ENCODE measurements at places on chromosomes 16 and 17. TPM values are rescaled to one million over a fixed set of nuclear protein-coding genes. Genes with fewer than 3 reads are reported as not detected.

EVI2A gene
- total RNA-seq: 252 TPM

SULT1A2 gene
- total RNA-seq: 0.66 TPM

FSCN2 gene
- total RNA-seq: 0.47 TPM

SLFN14 gene
- total RNA-seq: 0.19 TPM

DHRS7C gene
- 0.24 TPM for total RNA-seq

GRCh38 chr16:75660321-75660720 lies 12.7 kb downstream of the TERF2IP start:
- no peak overlapping the region for H3K27ac ChIP-seq
- no peak for DNase-seq
- no peaks in the 10 kb centered on the region for H3K4me1 ChIP-seq
- peaks cover 38% of the 10 kb centered on the region for H3K36me3 ChIP-seq
- no peaks in the 10 kb centered on the region for H3K27me3 ChIP-seq

- DNase-seq: no peak
- no peaks in the 10 kb centered on the region for H3K27me3 ChIP-seq
- H3K36me3 ChIP-seq: no peaks in the 10 kb centered on the region
- H3K27ac ChIP-seq: no peak overlapping the region
- H3K4me3 ChIP-seq: no peak overlapping the region
Observed at GRCh38 chr17:11628374-11628773, 30.1 kb downstream of the DNAH9 start.

GRCh38 chr17:5248821-5249479 lies 14.3 kb upstream of the SCIMP start:
- no peaks in the 10 kb centered on the region for H3K4me1 ChIP-seq
- no peak overlapping the region for H3K4me3 ChIP-seq
- DNase-seq: no peak

DNA sequence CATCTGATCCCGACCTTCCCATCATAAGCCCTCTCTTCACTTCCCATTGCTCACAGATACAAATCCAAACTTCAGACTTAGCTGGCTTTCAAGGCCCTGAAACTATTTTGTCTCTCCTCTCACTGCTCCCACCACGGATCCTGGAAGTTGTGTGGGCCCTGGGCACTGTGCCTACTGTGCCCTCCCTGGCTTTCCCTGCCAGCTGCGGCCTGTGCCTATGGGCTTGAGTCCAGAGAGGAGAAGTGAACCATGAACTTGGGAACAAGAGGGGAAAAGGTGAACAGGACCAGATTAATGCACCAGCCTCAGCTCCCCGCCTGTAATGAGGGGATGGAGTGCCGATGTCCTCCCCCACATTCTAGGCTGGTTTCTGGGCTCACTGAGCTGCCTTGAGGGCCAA lies 18.9 kb upstream of the KCNJ12 start:
- H3K36me3 ChIP-seq: no peaks in the 10 kb centered on the region
- no peak overlapping the region for H3K4me3 ChIP-seq
- no peak overlapping the region for H3K27ac ChIP-seq
- H3K4me1 ChIP-seq: no peaks in the 10 kb centered on the region
- no peak for DNase-seq
- no peaks in the 10 kb centered on the region for H3K27me3 ChIP-seq

- no peak overlapping the region for H3K4me3 ChIP-seq
- no peak overlapping the region for H3K27ac ChIP-seq
- DNase-seq: no peak
- H3K36me3 ChIP-seq: no peaks in the 10 kb centered on the region
- H3K27me3 ChIP-seq: no peaks in the 10 kb centered on the region
Observed at GRCh38 chr16:35637683-35638082, 2178.3 kb downstream of the TP53TG3F start.
